ENCODE measurements at places on chromosomes 16 and 17.

DNA sequence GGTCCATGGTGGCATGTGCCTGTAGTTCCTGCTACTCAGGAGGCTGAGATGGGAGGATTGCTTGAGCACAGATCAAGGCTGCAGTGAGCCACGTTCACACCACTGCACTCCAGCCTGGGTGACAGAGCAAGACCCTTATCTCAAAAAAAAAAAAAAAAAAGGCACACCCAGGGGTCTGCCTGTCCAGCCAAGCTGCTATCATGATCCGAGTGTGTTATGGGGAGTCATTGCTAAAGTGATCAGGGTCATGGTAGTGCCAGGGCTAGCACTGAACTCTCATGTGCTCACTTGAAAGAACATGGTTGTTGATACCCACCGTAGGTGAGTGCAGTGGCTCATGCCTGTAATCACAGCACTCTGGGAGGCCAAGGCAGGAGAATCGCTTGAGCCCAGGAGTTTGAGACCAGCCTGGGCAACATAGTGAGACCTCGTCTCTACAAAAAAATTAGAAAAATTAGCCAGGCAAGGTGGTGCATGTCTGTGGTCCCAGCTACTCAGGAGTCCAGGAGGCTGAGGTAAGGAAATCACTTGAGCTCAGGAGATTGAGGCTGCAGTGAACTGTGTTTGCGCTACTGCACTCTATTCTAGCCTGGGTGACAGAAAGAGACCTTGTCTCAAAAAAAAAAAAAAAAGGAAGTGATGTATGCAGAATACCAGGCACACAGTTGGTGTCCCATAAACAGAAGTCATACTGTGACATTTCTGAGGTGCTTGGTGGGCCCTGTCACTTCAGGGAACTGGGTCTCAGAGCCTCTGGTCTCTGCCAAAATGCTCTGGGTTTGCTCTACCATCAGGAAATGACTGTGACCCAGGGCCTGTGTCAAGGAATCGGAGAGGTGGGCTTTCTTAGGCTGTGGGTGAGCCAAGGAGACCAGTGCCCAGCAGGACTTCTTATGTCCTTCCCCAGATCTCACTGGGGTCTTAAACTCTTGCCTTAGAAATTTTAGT, 2.2 kb downstream of the PRM1 start:
- no peak for DNase-seq

- DNase-seq = no peak
Measured at GRCh38 chr16:56389554-56389953, 35.8 kb downstream of the AMFR start.

DNA sequence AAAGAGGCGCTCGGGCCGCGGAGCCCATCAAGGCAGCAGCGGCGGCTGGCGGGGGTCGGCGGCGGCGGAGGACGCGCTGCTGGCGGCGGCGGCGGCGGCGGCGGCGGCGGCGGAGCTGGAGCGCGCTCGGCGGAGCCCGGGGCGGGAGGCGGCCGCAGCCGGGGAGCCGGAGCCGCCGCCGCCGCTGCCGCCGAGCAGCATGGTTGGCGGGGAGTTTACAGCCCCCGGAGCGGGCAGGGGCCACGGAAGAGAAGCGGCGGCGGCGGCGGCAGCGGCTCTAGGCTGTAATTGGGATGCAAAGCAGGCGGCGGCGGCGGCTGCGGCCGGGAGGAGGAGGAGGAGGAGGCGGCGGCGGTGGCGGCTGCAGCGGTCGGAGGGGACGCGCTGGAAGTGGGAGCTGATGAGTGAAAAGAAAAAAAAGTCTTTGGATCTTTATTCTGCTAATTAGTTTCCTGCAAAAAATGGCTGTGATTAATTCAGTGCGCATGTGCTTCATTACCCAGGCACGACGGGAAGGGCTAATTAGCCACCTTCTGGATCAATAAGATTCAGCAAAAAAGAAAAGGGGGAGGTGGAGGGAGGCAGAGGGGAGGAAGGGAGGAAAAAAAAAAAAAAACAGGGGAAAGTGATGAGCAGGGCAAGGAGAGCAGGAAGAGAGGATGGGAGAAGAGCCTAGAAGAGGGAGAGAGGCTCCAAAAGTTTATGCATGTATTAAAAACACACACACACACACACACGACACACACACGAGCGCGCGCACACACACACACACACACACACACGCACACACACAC, 10.9 kb upstream of the ZFHX3 start:
- DNase-seq = peak; percentile 47

- no peak for DNase-seq
Measured at GRCh38 chr17:76266244-76266938, 1.2 kb downstream of the UBALD2 start.

GRCh38 chr16:63890081-63890480, 1231.8 kb downstream of the CDH11 start:
- no peak for DNase-seq

- DNase-seq = no peak
Measured at GRCh38 chr16:69924041-69924775, 26.9 kb upstream of the CLEC18A start.

- DNase-seq = no peak
Measured at GRCh38 chr17:5745111-5745813, 161.0 kb upstream of the NLRP1 start.

- peak; percentile 95 for DNase-seq
Measured at GRCh38 chr16:75251280-75252048, at the start of gene BCAR1. Gene BCAR1 (minus strand): TSS chr16:75251624. CDS start chr16:75251482, 142 bp downstream.

DNA sequence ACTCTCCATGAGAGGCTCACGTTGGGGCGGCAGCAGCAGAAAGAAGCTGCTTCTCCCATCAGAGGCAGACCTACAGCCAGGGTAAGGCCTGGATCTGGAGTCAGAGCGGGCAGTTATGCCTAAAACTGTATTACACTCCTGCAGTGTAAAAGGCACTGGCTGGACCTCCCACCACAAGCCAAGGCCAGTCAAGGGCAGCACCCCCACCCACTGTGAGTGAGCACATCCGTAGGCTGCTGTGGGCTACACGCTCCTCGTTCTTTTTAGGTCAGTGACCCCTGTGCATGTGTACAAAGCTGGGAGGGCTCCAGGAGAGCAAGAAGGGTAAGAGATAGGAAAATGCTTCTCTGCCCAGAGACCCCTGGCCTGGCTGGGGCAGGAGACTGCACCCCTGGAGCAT, 20.7 kb downstream of the DCAKD start:
- DNase-seq = no peak

GRCh38 chr17:885971-886571, 93.5 kb downstream of the NXN start:
- DNase-seq = no peak

- no peak for DNase-seq
Measured at GRCh38 chr16:89172528-89173173, 1.1 kb downstream of the CDH15 start.

- no peak for DNase-seq
Measured at GRCh38 chr16:54176376-54176901, 110.1 kb downstream of the IRX3 start.

DNA sequence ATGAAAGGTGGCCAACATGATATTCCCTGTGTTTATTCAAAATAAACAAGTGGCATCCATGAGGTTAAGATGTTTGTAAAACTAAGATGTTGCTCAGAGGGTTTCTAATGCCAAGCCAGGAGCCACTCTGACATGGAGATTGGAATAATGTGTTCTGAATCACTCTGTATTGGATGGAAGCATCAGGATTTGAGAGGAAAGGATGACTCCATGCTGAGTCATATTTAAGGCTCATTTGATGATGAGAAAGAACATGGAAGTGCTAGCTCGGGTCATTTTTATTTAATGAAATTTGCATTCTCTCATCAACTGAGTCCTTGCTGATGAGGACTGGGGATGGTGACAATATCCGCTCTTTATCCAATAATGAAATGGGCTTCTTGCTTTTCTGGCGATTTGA, 6.2 kb downstream of the VAT1L start:
- DNase-seq = no peak

DNA sequence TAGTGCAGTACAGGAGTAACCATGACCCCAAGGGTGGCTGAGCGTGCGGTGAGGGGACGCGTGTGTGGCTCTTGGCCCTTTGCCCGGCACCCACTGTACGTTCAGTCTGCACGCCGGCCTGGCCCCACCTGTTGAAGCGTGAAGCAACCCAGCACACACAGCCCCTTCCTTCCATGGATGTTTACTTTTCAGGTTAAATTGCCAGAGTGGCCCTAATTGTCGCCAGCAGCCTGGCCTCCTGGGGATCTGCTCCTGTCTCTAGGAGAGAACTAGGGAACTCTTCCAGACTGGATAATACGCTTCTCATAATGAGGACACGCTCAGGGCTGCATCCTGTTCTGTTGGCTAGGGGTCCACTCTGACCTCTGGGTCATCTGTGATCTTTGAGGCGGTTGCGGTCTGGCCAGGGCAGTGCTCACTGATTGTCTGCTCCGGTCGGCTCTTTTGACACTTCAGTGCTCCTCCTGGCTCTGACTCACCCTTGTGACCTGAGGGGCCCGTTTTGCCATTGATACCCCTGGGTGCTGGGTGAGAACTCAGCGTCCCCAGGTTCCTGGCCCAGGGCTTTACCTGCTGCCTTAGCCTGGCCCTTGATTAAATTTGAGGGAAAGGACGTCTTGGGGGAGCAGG, 27.7 kb downstream of the TPSG1 start:
- no peak for DNase-seq
